ENCODE measurements at places on chromosomes 1 and 21.

GRCh38 chr1:83693427-83694126 lies 305.4 kb downstream of the TTLL7 start:
- DNase-seq = no peak

DNA sequence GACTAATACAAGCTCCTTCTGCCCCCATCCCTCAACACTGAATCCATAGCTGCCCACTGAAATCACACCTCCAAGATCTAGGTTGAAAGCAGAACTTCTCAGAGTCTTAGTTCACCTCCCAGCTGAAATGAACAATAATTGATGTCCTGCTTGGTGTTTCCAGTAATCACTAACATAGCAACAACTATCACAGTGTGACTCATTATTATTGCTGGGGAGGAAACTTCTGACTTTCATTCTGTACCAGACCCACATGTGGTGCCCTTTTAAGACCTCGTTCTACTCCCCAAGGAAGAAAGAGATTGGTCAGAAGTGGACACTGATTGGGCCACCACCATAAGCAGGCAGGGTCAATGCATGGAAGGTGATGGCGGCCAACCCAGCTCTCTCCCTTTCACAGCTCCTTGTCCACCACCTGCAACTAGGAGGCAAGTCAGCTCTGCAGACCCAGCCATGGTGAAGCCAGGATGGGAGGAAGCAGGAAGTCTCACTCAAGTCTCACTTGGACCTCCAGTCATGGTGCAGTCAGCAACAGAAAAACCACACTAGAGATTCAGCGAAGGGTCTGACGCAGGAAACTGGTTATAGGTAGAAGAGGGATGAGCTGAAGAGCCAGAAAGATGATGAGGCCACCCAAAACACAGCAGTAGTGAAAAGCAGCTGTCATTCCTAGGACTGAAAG lies 720.2 kb downstream of the PTPRU start:
- DNase-seq = no peak

DNA sequence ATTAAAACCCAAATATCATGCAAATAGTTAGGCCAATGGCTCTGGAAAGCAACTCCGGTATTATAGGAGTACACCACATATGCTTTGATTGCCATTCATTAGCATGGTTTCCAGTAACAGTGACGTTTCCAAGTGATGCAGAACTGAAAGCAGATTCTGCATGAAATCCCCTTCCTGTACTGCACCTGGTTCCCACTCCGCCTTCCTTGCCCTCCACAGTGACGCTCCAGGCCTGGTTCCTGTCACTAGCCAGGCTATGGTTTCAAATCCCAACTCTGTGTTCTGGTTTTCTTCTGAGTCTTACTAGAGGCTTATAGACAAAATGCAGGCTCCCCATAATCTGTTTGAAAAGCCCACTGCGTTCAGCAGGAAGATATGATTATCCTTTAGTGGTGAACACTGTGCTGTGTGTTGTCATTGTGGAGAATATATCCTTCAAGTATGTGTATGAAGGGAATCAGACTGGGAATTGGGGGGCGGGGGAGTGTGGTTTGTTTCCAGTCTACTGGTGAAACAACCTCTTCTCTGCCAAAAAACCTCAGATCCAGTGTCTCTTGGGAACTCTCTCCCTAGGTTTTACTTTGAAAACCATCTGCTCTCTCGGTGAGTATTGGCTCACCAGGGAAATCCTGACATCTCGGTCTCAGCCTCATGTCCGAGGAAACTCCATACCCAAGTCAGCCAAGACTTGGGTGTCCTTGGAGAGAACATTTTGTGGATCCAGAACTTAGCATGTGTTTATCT lies 78.7 kb downstream of the TYW3 start:
- DNase-seq = no peak

GRCh38 chr1:169588785-169589485 lies 2.7 kb upstream of the F5 start:
- no peak for DNase-seq

GRCh38 chr1:65211331-65211730 lies 63.3 kb downstream of the AK4 start:
- no peak for DNase-seq

GRCh38 chr1:41538741-41539417 lies 54.4 kb upstream of the EDN2 start:
- DNase-seq = no peak

DNA sequence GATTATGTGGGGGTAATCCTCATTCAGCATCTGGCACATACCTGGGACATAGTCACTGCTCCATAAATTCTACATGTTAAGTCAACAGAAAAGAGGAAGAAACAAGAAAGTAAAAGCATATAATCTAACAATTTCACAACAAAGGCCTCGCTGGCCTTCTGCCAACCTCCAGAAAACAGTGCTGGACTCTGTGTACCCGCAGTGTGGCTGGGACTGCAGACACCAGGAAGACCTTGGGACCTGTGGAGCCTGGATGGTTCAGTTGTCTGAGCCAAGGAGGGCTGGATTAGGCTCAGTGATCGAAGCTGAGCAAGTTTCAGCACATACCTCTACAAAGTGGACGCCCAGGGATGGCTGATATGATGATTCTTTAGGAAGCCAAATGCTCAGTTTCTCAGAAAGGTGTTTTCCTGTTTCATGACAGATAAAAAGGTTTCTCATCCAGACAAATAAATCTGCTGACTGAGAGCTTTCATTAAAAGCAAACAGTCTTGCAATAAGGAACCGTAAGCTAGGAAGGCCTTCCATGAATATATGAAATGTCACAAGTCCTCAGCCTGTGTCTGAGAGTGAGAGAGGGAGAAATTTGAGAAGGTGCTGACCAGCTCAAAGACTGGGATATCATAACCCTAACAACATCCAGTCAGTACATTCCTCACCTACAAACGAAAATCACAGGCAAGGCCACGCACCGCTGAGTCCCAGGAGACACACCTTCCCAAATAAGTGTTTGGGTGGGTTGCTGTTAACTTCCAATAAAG lies 48.4 kb downstream of the CAPZB start:
- peak; percentile 41 for DNase-seq

- DNase-seq = no peak
These were observed 7.4 kb downstream of the TFF1 start for GRCh38 chr21:42358937-42359336.

DNA sequence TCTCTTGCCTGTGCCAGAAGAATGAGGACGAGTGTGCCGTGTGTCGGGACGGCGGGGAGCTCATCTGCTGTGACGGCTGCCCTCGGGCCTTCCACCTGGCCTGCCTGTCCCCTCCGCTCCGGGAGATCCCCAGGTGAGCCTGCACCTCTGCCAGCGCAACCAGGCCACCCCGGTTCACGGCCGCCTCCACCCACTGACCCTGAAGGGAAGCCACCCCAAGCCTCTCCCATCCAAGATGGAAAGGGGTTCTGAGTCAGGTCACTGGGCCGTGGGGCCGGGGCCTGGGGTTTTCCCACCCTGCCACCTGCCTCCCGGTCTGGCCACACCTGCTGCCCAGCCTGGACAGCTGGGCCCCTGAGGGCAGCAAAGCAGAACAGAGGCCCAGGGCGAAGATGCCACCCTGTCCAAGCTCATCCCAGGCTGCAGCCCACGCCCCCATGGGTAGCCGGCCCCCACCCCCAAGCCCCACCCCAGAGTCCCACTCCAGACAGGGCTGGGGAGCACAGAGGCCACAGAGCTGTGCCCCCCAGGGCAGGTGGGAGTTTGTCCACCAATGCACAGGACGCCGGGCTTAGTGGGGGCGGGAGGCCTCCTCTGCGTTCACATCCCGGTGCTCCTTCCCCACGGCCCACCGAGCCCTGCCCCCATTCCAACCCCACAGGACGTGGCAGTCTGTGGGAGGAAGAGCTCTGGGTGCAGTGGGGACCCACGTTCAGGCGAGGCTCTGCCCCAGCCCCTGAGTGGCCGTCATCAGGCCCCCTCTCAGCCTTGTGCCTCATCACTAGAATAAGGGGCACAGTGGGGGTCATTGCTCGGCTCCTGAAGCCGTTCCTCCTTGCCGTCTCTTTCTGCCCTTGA lies 5.6 kb downstream of the AIRE start:
- no peak for DNase-seq

- no peak for DNase-seq
These were observed 58.4 kb downstream of the FHAD1 start for GRCh38 chr1:15305468-15305770.

GRCh38 chr1:229714964-229715603 lies 89.0 kb downstream of the URB2 start:
- peak; percentile 30 for DNase-seq

GRCh38 chr1:24856787-24857506 lies 73.1 kb downstream of the RUNX3 start:
- no peak for DNase-seq

GRCh38 chr1:210021145-210021860 lies 83.3 kb downstream of the SYT14 start:
- DNase-seq = no peak

DNA sequence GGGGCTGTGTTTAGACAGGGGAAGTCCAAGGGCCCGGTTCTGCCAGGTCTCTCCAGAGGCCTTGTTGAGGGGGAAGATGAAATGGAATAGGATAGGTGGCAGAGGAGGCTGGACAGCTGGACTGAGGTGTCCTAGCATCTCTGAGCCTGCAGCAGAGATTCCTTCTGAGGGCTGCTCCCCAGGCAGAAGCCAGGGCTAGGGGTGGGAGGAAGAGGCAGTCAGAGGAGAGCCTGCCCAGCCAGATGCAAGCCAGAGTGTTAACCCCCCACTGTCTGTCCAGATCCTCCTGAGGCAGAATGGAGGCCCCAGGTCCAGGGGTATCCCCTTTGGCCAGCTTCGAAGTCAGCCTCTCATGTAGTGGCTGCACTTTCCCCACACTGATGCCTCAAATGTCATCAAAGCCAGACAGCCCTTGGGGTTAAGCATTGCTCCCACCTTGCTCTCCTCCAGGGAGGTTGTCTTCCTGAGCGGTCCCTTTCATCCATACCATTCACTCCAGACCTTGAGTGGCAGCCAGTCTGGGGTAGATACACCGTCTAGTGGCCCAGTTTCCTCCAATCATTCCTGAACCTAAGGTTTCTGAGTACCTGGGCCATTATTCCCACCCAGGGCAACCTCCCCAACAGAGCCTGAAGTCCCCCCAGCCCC lies 1.7 kb downstream of the CSF1 start:
- no peak for DNase-seq

GRCh38 chr1:87104945-87105344 lies 190.5 kb downstream of the HS2ST1 start:
- no peak for DNase-seq

DNA sequence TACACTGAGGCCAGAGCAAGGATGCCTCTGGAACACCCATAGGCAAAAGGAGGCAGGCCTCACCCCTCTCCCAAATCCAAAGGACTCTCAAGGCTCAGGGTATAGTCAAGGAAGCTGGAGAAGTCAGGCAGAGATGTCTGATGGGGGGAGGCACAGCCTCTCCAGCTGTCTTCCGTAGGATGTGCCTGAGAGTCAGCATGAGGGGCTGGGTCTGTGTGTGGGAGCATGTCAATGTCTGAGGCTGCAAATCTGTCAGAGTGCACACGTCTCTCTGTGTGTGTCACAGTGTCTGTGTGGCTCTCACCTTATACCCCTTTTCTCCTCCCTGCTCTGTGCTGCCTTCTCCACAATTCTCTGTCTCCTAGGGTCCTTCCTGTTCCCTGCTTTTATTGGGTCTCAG lies 4.0 kb downstream of the HPCAL4 start:
- no peak for DNase-seq

DNA sequence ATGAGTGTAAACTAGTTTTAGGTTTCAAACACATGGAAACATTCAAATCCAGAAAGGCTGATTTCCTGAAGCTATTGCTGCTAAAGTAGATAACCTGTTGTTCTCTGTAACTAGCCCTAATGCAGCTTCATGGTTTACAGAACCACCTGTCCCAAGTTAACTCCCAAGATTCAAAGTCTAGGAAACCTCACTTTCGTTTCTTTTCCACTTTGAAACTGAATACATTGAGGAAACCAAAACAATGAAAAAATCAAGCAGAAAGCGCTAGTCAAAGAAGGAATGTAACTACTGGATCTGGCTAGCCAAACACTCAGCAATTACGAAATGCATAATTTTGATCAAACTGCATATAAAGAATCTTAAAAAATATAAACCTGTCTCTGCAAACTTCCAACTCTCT lies 17.8 kb downstream of the SLC16A1 start:
- no peak for DNase-seq

- no peak for DNase-seq
These were observed 223.7 kb upstream of the CSF3R start for GRCh38 chr1:36706416-36706815.

GRCh38 chr1:234987415-234988154 lies 141.1 kb downstream of the TOMM20 start:
- peak; percentile 82 for DNase-seq

DNA sequence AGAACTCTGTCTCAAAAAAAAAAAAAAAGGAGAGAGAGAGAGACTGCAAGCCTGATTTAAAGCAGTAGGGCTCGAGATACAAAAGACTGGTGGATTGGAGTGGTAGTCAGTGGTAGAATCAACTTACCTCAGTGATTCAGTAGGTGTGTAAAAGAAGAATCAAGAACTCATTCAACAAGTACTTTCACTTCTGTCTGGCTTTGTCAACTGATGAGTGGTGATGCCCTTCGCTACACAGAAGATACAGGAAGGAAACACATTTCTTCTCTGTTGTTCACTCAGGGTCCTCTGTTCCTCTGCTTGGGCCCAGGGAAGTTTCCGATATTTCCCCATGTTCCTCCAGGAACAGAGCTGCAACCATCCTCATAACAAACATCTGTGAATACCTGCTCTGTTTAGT lies 68.6 kb upstream of the COG2 start:
- DNase-seq = no peak

DNA sequence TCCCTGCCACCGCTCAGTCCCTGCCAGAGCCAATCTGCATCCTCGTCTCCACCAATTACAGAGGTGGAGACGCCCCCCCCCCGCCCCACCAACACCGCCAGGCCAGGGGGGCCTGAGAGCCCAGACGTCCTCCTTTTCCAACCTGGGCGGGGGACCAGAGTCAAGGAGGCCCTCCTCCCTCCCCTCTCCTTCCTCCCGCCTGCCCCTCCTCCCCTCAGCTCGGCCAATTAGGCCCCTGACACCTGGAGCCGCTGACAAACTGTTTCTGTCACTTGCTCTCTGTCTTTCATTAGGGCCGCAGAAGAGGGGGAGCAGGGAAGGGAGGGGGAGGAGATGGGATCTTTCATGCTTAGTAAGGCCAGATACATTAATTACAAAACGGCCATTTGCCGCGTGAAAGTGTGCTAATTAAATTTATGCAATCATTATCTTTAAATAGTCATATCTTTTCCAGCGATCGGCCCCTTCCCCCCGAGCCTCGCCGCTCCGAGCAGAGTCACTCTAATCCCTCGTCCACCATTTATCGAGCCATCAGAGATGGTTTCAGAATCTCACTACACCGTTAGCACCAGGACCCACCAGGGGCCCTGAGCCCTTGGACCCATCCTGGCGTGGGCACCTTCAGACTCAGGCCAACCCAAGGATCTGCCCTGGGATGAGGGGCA lies 94.7 kb downstream of the PAX7 start:
- no peak for DNase-seq
